MCF 10A (cell line): ENCODE measurements at places on chromosomes 2 and 18.

- DNase-seq = no peak
Observed at GRCh38 chr18:49893036-49893435, 79.7 kb upstream of the ACAA2 start.

DNA sequence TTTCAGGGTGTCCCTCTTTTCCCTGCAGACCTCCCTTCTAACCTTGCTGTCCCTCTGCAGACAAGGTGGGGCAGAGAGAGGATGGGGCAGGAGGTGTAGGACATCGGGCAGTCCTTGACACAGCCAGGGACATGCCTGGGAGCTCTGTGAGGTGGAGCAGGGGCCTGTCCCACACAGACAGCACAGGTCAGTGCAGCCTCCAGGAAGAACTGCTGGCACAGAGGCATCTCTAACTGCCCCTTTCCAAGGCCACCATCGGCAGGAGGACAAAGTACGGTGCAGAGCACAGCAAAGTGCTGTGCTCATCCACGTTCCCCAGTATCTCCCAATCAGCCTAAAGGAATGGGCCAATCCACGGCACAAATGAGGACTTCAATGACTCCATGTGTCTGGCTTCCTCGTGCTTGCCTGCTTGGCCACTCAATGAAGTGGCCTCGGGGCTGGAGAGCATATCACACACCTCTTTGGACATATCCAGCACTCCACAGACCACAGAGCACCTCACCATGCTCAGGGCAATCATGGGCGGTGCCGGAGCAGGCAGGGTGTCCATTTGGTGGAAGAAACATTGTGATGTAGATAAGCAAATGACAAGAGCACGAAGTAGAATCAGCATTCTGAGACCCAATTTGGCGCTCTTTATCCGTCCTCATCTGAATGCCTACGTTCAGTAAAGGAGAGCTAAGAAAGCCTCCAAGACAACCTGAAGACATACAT lies 11.9 kb downstream of the CHST10 start:
- no peak for DNase-seq

GRCh38 chr2:120809151-120809550 lies 73.5 kb downstream of the GLI2 start:
- DNase-seq = no peak

- DNase-seq = peak; percentile 56
Observed at GRCh38 chr2:71154798-71155197, 24.4 kb downstream of the MPHOSPH10 start.

GRCh38 chr2:60068755-60069154 lies 484.7 kb downstream of the BCL11A start:
- no peak for DNase-seq

DNA sequence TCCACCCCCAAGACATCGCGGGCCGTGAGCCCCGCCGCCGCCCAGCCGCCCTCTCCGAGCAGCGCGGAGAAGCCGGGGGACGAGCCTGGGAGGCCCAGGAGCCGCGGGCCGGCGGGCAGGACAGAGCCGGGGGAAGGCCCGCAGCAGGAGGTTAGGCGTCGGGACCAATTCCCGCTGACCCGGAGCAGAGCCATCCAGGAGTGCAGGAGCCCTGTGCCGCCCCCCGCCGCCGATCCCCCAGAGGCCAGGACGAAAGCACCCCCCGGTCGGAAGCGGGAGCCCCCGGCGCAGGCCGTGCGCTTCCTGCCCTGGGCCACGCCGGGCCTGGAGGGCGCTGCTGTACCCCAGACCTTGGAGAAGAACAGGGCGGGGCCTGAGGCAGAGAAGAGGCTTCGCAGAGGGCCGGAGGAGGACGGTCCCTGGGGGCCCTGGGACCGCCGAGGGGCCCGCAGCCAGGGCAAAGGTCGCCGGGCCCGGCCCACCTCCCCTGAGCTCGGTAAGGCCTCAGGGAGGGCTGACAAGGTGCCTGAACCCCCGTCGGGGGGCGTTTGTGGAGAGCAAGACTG lies 14.2 kb downstream of the SPEG start:
- DNase-seq = no peak

GRCh38 chr2:57990118-57990725 lies 56.4 kb upstream of the VRK2 start:
- DNase-seq = no peak

DNA sequence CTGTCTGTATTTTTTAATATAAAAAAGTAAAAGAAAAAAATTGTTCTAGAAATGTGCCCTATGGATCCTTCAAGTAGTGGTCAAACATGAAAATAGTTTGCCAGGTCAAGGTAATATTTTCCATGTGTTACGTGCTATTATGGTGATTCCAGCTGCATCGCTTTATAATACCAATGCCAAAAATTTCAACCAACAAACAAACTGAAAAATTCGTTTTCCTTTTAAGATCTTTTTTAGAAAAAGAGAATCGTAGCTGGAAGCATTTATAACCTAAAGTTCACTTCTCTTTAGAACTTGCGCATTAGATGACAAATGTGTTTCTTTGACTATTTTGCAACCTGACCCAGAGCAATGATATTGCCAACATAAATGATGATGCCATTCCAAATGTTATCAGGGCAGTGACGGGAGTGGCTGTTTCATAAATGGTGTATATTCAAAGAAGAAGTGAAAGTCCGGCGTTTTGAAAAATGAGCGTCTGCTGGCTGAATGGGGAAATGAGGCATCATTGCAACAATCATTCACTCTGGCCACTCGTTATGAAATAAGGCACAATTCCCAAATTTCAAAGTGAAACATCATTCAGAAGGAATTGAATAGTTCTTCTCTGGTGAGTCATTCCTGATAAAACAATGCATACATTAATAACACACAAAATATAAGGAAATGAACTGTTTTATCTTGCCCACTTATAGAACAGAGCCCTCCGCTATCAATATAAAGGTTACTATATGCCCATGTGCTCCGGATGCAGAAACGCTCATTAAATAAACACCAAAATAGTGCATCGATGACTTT lies 297.4 kb downstream of the TGIF1 start:
- DNase-seq = peak; percentile 65

- no peak for DNase-seq
Observed at GRCh38 chr2:142944721-142945120, 67.3 kb downstream of the KYNU start.

DNA sequence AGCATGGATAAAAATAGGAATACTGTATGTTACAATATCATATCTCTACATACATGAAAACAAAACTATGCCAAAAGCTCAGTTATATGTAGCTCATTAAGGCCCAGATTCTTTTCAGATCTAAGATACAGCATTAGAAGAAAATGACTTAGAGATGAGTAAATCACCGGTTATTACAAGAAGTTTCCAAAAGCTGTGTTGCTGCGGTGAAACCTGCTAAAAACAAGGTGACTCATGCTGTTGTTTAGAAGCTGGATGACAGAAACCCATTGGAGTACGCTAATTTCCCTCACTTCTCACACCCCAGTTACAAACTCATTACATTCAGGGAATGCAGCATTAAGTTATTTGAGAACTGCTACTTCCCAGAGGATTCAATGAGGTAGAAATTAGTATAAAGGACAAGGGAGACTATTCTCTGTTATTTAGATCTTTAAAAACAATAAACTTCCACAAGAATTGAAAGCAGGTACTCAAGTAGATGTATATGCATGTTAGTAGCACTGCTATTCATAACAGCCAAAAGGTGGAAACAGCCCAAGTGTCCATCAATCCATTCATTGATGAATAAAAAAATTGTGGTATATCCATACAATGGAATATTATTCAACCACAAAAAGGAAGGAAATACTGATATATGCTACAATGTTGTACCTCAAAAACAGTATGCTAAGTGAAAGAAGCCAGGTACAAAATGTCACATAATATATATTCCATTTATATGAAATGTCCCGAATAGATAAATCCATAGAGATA lies 32.6 kb downstream of the RBKS start:
- peak; percentile 37 for DNase-seq

DNA sequence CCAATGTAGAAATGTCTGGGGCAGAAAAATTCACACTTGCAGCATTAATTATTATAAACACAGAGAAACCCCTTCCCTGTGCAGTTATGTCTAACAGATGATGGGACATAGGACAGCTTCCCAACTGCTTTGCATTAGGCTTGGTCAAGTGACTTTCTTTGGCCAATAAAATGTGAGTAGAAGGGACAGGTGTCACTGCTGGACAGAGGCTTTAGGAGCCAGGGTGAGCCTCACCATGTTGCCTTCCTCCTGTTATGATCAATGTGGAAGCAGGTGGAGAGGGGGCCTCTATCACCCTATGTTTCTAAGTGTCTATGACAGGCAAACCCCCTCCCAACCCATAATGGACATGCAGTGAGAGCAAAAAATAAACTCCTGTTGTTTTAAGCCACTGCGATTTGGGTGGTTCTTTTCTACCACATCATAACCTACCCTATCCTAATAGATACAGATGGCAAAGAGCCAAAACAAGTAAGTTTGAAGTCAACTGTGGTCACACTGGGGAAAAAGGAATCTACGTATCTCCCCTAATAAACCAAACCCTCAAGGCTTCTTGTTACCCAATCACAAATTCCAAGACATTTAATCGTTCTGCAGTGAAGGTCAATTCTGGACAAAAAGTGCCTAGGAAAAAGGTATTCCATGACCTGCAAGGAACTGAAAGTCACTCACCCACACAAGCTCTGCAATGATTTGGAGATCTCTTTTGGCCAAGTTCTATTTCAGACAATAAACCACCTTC lies 28.6 kb upstream of the POU3F3 start:
- peak; percentile 81 for DNase-seq

DNA sequence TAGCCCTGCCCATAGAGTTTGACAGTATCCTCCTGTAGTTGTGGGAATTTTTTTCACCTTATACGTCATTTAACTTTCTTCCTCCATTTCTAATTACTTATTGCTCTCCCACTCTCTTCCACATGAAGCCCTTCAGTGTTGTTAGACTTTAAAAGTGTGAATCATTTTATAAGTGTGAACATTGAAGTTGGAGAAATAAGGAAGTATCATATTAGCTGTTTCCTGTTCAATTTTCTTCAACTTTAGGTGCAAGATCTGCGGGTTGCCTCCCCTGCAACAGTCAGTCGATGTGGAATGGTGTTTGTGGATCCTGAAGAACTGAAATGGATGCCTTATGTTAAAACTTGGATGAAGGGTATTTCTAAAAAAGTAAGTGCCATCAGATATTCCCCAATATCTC lies 138.1 kb downstream of the DNAH6 start:
- DNase-seq = no peak

DNA sequence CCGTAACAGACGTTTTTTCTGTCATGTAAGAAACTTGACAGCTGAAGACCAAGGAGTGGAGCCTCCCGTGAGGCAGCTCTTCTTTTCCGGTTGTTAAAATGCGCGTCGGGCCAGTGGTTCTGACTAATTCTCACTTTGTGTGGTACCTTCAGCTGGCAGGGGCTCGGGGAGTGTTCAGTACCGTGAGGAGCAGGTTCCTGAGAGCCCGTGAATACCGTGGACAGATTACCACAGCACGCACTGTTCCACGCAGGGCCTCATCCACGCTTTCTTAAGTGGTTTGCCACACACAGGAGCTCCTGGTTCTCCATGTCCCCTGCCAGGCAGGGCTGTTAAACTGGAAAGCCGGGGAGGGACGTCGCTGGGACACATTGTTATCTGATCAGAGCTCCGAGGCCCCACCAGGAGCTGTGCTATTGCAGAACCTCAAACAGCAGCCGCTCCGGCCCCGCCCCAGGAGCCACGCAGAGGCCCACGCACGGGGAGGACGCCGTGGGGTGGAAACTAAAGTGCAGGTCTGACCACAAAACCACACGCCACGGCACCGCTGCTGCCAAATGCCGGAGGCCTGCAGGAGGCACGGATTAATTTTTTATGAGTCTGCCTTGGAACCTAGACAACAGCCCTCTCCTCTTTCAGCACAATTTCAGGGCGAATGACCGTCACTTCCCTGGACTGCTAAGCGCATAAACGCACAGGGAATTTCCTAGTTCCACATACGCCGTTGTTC lies 43.3 kb downstream of the NFATC1 start:
- no peak for DNase-seq

DNA sequence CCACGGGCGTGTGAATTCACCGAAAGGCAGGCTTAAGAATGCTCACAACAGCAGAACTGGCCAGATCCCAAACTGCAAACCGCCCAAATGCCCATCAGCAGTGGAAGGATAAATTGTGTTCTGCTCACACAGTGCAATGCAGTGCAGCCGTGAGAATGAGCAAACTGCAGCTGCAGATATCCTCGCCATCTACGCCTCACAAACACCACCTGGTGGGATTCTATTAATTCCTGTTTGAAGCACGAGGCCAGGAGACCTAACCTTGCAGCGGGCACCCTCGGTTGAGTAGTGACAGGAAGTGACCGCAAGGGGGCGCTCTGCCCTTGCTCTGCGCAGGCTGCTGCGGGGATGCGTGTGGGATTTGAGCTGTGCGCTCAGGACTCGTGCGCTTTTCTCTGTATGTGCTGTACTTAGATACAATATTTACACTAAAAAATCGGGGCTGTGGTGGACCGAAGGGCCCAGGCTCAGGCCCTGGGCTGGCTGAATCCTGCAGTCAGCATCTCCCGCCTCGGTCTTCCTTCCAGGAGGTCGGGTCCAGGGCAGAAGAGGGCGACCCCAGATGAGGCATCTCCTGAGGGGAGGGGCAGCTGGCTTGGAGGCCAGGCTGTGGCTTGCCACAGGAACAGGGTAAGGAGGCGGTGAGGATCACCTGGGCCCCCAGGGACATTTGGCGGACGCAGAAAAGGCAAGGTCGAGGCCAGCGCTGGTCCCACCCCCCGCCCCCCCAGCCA lies 19.8 kb upstream of the PDIA6 start:
- peak; percentile 76 for DNase-seq

- DNase-seq = no peak
Observed at GRCh38 chr2:71575966-71576365, 122.6 kb downstream of the DYSF start.

GRCh38 chr18:4125224-4125623 lies 329.9 kb downstream of the DLGAP1 start:
- DNase-seq = no peak
